ENCODE measurements at places on chromosomes 13 and 19. TPM values are rescaled to one million over a fixed set of nuclear protein-coding genes. Genes with fewer than 3 reads are reported as not detected.

Gene SYT3
- total RNA-seq = 1.8 TPM

Gene CBARP
- total RNA-seq = 5.6 TPM

Gene DOCK9
- total RNA-seq = 121 TPM

Gene DAND5
- not detected for total RNA-seq

Gene MBD3L3
- not detected for total RNA-seq

Gene DZIP1
- total RNA-seq = 2.7 TPM

Gene MAST3
- 13.4 TPM for total RNA-seq

Gene KCTD4
- total RNA-seq = 2.2 TPM

Gene NANOS3
- total RNA-seq = not detected

Gene ZNF544
- 49.8 TPM for total RNA-seq

- peaks cover 64% of the 10 kb centered on the region for H3K27me3 ChIP-seq
- no peaks in the 10 kb centered on the region for H3K36me3 ChIP-seq
- H3K4me1 ChIP-seq = peaks cover 21% of the 10 kb centered on the region
- no peak overlapping the region for H3K27ac ChIP-seq
Observed at GRCh38 chr13:20161275-20161950, 561 bp upstream of the GJA3 start.

- no peak overlapping the region for H3K4me3 ChIP-seq
- DNase-seq = no peak
- H3K36me3 ChIP-seq = no peaks in the 10 kb centered on the region
- H3K4me1 ChIP-seq = no peaks in the 10 kb centered on the region
- no peak overlapping the region for H3K27ac ChIP-seq
Observed at GRCh38 chr19:36160821-36161596, 8.8 kb upstream of the COX7A1 start.

- H3K4me3 ChIP-seq = no peak overlapping the region
- H3K4me1 ChIP-seq = peaks cover 49% of the 10 kb centered on the region
- peaks cover 13% of the 10 kb centered on the region for H3K36me3 ChIP-seq
- peaks cover 70% of the 10 kb centered on the region for H3K27me3 ChIP-seq
Observed at GRCh38 chr19:10514211-10515145, 2.8 kb downstream of the S1PR5 start.

GRCh38 chr13:35978607-35979316, 152.4 kb downstream of the DCLK1 start:
- H3K27me3 ChIP-seq = no peaks in the 10 kb centered on the region
- no peak for DNase-seq
- H3K4me1 ChIP-seq = peaks cover 7% of the 10 kb centered on the region
- H3K4me3 ChIP-seq = no peak overlapping the region

DNA sequence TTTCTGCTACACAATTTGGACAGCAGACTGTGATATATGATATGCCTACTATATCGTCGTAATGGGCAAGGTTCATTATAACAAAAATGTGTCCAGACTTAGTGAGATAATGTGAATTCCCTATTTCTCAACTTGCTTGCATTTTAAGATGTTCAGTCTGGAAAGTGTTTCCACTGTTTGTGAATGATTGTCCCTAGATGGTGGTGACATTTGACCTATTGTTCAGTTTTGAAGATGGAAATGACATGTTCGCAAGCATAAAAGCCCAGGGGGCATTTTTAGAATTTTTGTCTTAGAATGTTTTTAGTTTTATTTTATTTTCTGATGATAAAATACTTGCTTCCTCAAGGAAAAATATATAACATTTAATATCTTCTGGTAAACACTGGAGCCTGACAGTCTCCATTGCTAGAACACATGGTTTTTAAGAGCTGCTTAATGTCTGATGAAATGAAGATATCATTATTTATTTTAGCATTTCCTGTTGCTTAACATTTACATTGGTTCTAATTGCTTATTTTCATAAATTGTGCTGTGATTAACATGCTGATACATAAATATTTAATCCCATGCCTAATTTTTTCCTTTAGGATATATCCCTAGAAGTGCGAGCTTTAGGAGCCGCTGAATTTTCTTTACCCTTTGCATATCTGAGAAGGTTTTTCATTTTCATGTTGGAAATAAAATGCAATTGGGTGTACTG, 27.1 kb downstream of the MBNL2 start:
- H3K36me3 ChIP-seq = no peaks in the 10 kb centered on the region
- no peaks in the 10 kb centered on the region for H3K27me3 ChIP-seq

DNA sequence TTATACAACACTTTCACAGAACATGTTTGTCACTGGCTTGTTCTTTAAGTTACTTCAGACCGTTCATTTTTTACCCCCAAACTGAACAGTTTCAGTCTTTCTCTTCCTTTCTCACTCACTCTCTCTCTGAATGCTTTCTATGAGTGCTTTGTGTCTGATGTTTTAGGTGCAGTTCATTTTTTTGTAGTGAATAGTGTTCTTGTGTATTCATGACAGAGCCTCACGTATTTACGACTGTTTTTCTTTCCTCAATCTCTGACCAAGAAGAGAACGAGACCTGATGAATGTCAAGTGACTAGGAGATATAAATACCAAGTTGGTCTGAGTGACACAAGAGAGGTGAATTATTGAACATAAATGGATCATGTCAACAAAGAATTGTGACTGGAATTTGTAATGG, 1525.0 kb upstream of the MIR17HG start:
- no peaks in the 10 kb centered on the region for H3K27me3 ChIP-seq
- H3K36me3 ChIP-seq = no peaks in the 10 kb centered on the region
- no peak overlapping the region for H3K27ac ChIP-seq

DNA sequence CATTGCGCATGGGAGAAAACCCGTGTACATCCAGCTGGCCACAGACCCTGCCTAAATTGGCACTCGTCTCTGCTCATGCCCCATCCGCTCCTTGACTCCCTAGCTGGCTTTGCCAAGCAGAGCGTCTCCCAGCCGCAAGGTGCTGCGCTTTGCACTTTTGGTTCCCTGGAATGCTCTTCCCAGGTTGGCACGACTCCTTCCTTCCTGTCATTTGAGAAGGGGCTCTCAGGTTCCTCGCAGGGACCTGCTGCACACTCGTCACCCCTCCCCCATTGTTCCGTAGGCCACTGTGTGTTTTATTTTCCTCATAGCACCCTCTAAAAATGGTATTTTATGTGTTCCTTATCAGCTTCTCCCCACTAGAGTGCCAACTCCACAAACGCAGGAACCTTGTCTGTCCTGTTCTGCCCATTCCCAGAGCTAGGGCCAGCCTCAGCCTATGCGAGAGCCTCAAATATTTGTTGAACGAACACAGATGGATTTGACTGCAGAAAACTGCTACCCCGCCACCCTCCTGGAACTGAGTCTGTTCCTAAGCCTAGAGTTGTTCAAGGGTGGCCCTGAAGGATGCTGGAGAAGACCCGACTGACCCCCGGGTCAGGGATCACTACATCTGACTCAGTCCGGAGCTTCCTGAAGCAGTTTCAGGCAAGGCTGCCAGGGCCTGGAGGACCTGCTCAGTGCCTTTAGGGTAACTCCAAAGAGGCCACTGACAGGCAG, 8.4 kb upstream of the CEBPA start:
- H3K27ac ChIP-seq = no peak overlapping the region
- no peak overlapping the region for H3K4me3 ChIP-seq
- no peak for DNase-seq
- H3K36me3 ChIP-seq = no peaks in the 10 kb centered on the region
- peaks cover 12% of the 10 kb centered on the region for H3K4me1 ChIP-seq
- peaks cover 4% of the 10 kb centered on the region for H3K27me3 ChIP-seq

- DNase-seq = no peak
- H3K36me3 ChIP-seq = no peaks in the 10 kb centered on the region
- H3K27ac ChIP-seq = peak within 1 kb of the TSS; percentile 75
- peaks cover 10% of the 10 kb centered on the region for H3K27me3 ChIP-seq
Observed at GRCh38 chr13:96994017-96994857, at the start of gene OXGR1. Gene OXGR1 (minus strand): TSS chr13:96994476. CDS start chr13:96987759, 6,717 bp downstream.

- no peak for DNase-seq
- no peak overlapping the region for H3K4me3 ChIP-seq
- peaks cover 6% of the 10 kb centered on the region for H3K36me3 ChIP-seq
Observed at GRCh38 chr13:31949486-31949885, 82.1 kb upstream of the FRY start.

DNA sequence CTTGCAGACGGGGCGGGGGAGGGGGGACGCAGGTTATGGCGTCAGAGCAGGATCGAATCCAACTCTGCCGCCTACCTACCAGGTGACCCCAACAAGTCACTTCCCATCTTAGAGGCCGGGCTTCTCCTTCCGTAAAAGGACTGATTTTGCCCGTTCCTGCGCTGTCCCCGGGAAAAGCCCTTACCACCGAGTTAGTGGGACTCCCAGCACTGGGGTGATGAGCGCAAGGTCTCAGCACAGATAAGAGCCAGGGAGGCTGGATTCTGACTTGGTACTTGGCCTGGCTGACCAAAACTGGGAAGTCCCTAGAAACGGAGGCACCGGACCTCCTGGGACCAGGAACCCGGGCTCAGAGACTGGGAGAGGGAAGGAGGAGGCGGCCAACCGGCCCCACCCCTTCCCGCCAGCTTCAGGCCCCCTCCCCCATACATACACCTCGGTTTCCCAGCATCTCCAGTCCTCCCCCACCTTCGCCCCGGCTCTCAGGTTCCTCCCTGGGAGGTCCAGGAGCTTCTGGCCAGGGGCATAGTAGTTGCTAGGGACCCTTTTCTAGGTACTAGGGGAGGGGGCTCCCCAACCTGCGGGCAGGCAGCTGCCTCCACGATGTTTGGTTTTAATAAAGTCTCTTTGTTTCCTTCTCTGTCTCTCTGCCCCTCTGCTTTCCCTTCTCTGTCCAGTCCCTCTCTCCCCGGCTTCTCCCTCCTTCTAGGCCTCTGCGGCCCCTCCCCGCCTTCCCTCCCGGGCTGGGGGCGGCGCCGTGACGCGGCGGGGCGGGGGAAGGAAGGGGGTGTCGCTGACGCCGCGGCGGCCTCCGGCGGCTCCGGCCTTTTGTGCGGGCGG, at the start of gene GRAMD1A:
Gene GRAMD1A, plus strand, starts transcription at position 826 of the 840 bp plus-strand sequence. CDS start 156 bp downstream, outside the sequence.
- H3K36me3 ChIP-seq = no peaks in the 10 kb centered on the region
- peak; percentile 87 for DNase-seq
- H3K4me1 ChIP-seq = peaks cover 47% of the 10 kb centered on the region
- H3K4me3 ChIP-seq = peak within 1 kb of the TSS; percentile 65
- H3K27me3 ChIP-seq = no peaks in the 10 kb centered on the region

DNA sequence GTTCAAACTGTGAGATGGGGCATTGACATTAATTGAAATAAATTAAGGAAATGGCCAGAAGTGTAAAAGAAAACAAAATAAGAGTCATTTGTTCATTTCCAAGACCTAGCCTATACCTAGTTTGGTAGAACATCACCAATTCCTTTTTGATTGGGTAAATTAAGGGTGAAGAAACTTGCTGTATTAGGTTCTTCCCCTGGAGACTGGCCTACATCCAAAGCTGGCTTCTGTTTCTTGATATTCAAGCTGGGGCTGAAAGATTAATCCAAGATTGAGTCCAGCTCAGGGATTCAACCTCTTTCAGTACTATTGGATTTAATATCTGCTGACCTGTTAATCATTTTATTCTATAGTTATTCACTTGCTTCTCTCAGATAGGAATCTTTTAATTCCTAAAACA, 183.2 kb downstream of the GPC6 start:
- DNase-seq = no peak
- no peaks in the 10 kb centered on the region for H3K27me3 ChIP-seq
- no peaks in the 10 kb centered on the region for H3K36me3 ChIP-seq

- H3K27me3 ChIP-seq = no peaks in the 10 kb centered on the region
- H3K4me3 ChIP-seq = no peak overlapping the region
- H3K36me3 ChIP-seq = peaks cover 9% of the 10 kb centered on the region
- H3K4me1 ChIP-seq = peaks cover 57% of the 10 kb centered on the region
Observed at GRCh38 chr13:113845055-113845454, 18.8 kb downstream of the GAS6 start.

DNA sequence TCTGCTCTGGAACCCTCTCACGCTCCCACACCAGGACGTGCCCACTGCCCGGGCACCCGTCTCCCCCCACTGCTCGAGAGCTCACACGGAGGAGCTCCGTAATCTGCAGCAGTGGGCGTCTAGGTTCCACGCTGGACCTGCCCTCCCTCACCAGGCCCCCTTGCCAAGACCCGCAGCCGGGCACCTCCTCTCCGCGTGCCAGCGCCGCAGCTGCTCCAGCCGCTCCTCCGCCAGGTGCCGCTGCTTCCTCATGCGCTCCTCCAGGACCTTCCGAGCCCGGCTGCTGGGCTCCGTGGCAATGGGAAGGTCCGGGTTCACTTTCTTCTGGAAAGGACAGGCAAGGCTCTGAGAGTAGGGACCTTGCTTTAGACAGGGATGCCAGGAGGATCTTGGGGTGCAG, 35.0 kb upstream of the MATK start:
- H3K27ac ChIP-seq = no peak overlapping the region
- DNase-seq = no peak
- peaks cover 13% of the 10 kb centered on the region for H3K4me1 ChIP-seq
- H3K27me3 ChIP-seq = peaks cover 15% of the 10 kb centered on the region
- H3K36me3 ChIP-seq = no peaks in the 10 kb centered on the region
- H3K4me3 ChIP-seq = no peak overlapping the region

- no peak overlapping the region for H3K4me3 ChIP-seq
- DNase-seq = no peak
- peaks cover 43% of the 10 kb centered on the region for H3K4me1 ChIP-seq
Observed at GRCh38 chr19:45115809-45116615, 23.0 kb downstream of the PPP1R37 start.

DNA sequence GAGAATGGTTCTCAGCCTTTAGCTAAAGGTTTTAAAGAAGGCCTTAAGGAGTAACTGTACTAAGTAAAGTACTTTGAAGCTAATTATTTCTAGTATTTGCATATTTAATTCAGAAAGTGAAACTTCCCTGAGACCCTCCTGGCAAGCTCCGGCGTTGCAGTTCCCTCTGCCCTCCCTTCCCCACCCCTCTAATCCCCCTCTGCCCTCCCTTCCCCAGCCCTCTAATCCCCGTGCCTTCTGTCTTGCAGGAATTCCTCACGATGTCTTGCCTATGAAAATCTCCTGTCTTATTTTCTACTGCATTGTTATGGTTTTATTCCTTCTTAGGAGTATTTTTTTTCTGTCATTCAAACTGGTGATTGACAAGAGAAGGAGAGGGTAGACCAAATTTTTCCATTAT, 236.9 kb downstream of the COL4A1 start:
- H3K27me3 ChIP-seq = no peaks in the 10 kb centered on the region
- DNase-seq = no peak
- H3K4me1 ChIP-seq = no peaks in the 10 kb centered on the region
- H3K36me3 ChIP-seq = no peaks in the 10 kb centered on the region

DNA sequence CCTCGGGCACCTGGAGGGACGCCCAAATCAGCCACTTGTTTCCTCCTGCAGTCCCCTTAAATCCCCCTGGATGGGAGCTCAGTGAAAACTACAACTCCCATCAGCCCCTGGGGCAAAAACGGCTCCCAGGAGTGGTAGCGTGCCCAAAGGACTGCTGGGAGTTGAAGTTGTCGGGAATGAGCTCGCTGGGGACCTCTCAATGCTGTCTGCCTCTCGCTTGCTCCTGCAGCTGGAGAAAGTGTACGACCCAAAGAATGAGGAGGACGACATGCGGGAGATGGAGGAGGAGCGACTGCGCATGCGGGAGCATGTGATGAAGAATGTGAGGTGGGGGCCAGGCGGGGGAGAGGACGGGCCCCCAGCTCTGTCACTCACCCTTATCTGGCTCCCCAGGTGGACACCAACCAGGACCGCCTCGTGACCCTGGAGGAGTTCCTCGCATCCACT, 14.7 kb upstream of the DHDH start:
- no peak overlapping the region for H3K27ac ChIP-seq
- no peaks in the 10 kb centered on the region for H3K4me1 ChIP-seq
- H3K27me3 ChIP-seq = no peaks in the 10 kb centered on the region
- DNase-seq = no peak
- H3K4me3 ChIP-seq = no peak overlapping the region
- peaks cover 88% of the 10 kb centered on the region for H3K36me3 ChIP-seq

Measured in suprapubic skin (tissue), 4 donors.